Endodermal cell (in vitro differentiated cells): ENCODE measurements at places on chromosomes 6 and 20. TPM values are rescaled to one million over a fixed set of nuclear protein-coding genes. Genes with fewer than 3 reads are reported as not detected.

The MED23 gene
- 21.7 and 23.3 TPM in 2 replicates for total RNA-seq

- peak; percentile 72 for DNase-seq
Observed at GRCh38 chr20:1891263-1892118, 3.7 kb upstream of the SIRPA start.

DNA sequence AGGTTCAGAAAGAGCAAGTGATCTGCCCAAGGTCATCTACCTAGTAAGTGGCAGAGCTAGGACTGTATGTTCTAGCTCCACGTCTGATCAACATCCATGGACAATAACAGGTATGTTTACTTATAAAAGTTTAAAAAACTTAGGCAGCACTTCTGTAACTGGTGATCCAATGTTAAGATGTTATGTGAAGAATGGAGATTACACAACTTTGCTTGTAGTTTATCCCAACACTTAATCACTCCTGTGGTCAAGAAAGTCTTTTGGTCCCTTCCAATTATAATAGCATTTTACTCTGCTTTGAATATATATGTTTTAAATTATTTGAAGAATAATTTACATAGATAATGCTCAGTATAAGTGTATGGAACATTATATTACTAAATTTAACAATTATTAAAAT is 4.8 kb downstream of the FBXO30 start:
- no peak for DNase-seq

- peak; percentile 89 for DNase-seq
Observed at GRCh38 chr6:90393232-90393884, 96.7 kb upstream of the BACH2 start.

GRCh38 chr6:167996424-167997199 is 859 bp upstream of the KIF25 start:
- peak; percentile 61 for DNase-seq

DNA sequence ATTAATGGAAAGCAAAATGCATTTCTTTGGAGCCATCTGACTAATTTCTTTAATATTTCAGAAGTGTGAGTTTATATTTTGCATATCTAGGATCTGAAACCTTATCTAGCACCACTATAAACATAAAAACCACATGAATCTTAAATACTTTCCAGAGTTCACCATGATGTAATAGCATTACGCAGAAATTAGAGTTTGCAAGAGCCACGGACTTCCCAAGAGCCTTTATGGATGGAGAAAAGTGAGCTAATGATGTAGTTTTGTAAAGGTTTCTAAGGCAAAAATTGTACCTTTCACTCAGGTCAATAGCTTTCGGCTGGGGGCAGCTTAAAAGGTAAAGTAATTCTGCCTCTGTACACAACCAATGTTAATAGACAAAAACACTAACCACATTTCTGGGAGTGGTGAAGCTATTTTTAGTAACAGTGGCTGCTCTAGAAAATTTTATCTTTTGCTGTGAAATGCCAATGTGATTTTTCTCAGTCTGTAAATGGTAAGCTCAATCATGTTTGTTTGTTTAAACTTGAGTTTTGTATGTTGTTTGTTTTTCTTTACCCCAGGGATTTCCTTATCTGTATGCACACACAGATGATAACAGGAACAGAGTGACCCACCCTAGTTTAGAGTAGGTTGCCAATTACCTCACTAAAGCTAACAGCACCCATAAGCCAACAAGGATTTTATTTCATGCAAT is 80.5 kb downstream of the FILIP1 start:
- no peak for DNase-seq

- peak; percentile 85 for DNase-seq
Observed at GRCh38 chr6:79570129-79571029, 33.1 kb upstream of the LCA5 start.

- DNase-seq = no peak
Observed at GRCh38 chr6:147958683-147959082, 384.0 kb upstream of the SASH1 start.

DNA sequence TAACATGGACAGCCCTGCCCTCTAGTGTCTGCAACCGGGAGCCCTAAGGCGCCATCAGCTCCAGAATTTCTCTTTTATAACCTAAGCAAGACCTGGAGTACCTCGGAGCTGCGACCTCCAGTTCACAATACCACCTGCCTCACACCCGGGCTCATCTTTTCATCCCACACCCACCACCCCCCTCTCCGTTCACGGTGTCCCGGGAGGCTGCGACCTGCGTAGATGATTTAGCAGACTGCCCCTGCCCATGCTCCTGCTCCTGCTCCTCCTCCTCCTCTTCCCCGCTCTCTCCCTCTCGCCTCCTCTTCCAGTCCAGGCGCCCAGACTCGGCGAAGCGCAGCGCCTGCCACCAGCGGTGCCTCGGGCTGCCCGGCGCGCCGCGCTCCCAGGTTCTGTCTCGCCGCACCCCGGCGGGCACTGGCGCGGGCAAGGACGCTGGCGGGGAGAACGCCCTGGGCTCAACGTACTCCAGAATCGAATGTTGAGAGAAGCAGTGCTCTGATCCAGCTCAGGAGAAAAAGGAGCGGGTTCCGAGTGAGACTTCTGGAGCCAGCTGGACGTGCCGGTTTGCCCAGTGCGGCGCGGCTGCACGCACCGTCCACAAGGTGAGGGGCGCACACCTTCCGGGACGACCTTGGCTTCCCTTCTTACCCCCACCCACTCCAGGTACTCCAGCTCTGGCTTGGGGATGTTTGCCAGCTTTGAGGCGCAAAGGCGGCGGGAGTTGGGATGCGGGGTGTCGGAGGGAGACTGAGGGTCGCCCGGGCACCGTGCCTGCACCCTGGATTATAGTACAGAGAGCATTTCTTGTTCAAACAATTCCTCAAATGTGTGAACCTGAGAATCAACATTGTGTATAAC is at the start of gene HTR1E:
Gene HTR1E (plus strand): TSS at position 310 of the 861 bp plus-strand sequence. CDS start 77,807 bp downstream, outside the sequence.
- peak; percentile 97 for DNase-seq

DNA sequence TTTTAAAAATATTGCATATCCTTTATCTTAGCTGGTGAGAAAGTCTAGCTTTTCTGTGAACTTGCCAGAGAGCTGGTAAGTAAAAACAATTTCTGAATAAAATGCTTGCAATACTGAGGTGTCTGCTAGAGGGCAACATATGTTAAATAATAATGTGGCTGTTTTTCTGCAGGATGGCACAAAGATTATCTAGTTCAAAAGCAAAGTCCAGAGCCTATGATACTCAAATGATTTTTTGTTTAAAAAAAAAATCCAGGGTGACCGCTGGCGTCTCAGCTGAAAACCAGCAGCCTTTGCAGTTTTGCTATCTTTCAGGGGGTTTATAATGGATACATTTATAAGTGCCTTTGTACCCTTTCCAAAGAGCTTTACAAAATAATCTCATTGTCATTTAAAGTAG is 194.9 kb downstream of the PHACTR1 start:
- no peak for DNase-seq

DNA sequence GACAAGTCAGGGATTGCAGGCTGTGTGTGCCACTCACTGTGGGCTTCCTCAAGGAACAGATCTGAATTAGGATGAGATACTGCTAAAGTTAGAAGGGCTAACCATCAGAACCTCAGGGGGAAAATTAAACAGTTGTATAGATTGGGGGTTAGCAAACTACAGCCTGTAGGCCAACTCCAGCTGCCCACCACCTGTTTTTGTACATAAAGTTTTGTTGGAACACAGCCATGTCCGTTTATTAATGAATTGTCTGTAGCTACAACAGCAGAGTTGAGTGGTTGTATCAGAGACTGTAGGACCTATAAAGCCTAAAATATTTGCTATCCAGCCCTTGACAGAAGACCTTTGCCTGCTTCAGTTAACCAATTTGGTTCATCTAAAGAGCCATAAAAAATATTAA is 127.2 kb upstream of the ECI2 start:
- DNase-seq = no peak
